Aortic smooth muscle cell (primary cell): ENCODE measurements at places on chromosomes 5 and 9. TPM values are rescaled to one million over a fixed set of nuclear protein-coding genes. Genes with fewer than 3 reads are reported as not detected.

The OR1B1 gene
- total RNA-seq = 0.06 and 0.26 TPM in 2 replicates

The PHF24 gene
- total RNA-seq = 0.06 and 0.13 TPM in 2 replicates

The SLC36A2 gene
- total RNA-seq = not detected in 2 replicates

The C1QTNF3 gene
- total RNA-seq = 0.79 and 1.6 TPM in 2 replicates

The PCDHA10 gene
- total RNA-seq = under 0.01 and 0.06 TPM in 2 replicates

The SLC22A5 gene
- total RNA-seq = 4.7 and 6.6 TPM in 2 replicates

The PCDHA8 gene
- 0.06 TPM in 1 of 2 replicates, not detected in the other for total RNA-seq

The EMB gene
- 5.3 and 6.9 TPM in 2 replicates for total RNA-seq

The SPINK7 gene
- total RNA-seq = not detected in 2 replicates

The SCGB3A1 gene
- not detected in 2 replicates for total RNA-seq

The DDX4 gene
- total RNA-seq = not detected in 2 replicates

The RBM18 gene
- total RNA-seq = 7.1 and 8.7 TPM in 2 replicates

The PKN3 gene
- total RNA-seq = 2.8 TPM in 2 replicates

The CKMT2 gene
- 2.8 and 4.0 TPM in 2 replicates for total RNA-seq

The NMUR2 gene
- total RNA-seq = not detected in 2 replicates

The C9orf153 gene
- total RNA-seq = 0.25 and 0.26 TPM in 2 replicates

The TXNDC8 gene
- not detected in 2 replicates for total RNA-seq

The ROPN1L gene
- total RNA-seq = 0.26 and 0.31 TPM in 2 replicates

The PDCD1LG2 gene
- 13.0 and 17.8 TPM in 2 replicates for total RNA-seq

The OSMR gene
- 46.1 and 56.5 TPM in 2 replicates for total RNA-seq

The OR1J2 gene
- total RNA-seq = 0.53 TPM in 1 of 2 replicates, not detected in the other

The NR5A1 gene
- not detected in 2 replicates for total RNA-seq

The NR6A1 gene
- under 0.01 and 0.44 TPM in 2 replicates for total RNA-seq

The INSL4 gene
- under 0.01 TPM in 1 of 2 replicates, not detected in the other for total RNA-seq

The PTGS1 gene
- total RNA-seq = 38.4 and 138 TPM in 2 replicates
